ENCODE measurements at places on chromosomes 7 and 10.

DNA sequence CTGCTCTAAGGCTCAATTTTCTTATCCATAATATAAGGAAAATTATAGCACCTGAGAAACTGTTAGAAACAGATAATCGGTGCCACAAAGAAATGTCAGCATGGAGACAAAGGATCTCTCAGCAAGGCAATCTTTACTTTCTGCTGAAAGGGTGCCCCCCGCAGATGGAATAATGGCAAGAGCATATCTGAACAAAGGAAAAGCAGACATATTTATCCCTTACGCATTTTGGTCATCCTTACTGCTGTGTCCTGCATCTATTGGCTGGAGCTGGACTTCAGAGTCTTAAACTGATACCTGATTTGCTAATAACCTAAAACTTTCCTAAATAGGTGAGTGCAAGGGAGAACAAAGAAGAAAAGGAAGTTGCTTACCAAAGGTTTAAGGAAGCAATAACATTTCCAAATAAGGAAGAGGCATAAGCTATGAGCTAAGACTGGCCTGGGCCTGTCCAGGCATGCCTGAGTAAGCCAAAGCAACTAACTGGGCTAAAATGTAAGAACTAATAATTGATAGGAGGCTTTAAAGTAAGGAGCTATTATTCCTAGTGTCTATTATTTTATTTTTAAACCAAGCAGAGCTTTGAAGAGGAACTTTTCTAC is 39.6 kb upstream of the ELMO1 start:
- no peak for DNase-seq

DNA sequence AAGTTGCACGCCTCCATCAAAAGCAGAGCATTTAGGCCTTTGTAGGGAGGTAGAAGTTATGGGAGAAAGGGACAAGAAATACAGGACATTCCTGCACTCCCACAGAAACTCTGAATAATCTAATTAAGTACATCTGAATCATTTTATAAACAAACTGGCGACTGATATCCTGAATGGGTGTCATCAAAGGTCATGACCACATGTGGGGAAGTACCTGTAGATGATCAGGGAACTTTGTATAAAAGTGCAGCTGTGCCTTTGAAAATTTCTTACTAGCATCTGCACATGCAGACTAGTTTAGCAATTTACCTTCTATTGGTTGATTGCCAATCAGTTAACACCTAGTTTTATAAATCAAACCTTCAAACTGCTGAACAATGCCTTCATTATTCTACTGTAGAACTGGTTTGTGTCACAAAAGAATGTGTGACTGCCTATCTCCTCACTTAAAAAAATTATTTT is 17.1 kb downstream of the STEAP4 start:
- DNase-seq = no peak

GRCh38 chr10:71038091-71038633 is 149.8 kb upstream of the PCBD1 start:
- DNase-seq = no peak

DNA sequence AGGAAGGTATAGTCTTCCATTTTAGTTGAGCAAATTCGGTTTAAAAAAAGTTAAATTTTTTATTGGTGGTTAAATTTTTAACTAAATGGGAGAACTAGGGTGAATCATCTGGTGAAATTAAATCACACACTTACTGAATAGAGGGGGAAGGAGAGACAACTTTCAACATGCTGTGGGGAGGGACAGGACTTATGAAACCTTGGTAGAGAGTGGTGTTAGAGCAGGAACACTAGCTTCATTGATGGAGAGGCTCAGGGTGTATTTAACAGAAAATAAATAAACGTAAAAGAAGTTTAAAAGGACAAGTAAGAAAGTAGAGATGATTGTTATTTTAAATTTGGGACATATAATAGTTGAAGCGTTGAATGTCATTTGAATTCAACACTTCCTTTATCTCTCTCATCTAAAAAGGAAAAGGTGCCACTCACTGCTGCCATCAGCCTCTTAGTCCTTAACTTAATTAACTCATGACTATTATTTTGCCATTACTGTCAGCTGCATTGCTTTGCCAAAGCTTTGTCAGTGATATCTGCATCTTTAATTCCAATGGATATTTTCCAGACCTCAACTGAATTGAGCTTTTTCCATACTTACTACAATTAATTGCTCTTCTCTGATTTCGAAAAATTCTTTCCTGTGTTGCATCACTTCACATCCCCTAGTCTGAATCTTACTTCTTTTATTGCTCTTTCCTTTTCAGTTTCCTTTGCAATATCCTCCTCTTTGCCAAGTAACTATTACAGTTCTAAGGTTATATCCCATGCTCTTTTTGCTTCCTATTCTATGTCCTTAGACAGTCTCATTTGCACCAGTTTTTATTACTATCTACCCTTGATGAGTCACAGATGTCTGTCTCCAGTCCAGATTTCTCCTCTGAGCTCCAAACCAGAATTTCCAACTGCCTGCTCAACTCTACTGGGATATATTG is 71.7 kb downstream of the GNAT3 start:
- DNase-seq = no peak

DNA sequence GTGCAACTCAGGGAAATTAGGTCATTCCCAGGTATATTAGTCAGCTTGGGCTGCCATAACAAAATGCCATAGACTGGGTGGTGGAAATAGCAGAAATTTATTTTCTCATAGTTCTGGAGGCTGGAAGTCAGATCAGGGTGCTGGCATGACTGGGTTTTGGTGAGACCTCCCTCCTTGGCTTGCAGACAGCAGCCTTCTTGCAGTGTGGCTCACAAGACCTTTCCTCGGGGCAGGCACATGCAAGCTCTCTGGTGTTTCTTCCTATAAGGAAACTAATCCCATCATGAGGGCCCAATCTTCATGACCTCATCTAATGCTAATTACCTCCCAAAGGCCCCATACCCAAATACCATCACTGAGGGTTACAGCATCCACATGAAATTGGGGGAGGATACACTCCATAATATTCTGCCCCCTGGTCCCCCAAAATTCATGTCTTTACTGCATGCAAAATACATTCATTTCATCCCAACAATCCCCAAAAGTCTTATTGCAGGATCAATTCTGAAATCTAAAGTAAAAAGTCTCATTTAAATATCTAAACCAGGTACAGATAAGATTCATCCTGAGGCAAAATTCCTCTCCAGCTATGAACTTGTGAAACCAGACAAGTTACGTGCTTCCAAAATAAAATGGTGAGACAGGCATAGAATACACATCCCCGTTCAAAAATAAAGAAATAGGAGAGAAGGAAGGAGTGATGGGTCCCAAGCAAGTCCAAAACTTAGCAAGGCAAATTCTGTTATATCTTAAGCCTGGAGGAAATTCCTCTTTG is 17.4 kb upstream of the CBLL1 start:
- no peak for DNase-seq

DNA sequence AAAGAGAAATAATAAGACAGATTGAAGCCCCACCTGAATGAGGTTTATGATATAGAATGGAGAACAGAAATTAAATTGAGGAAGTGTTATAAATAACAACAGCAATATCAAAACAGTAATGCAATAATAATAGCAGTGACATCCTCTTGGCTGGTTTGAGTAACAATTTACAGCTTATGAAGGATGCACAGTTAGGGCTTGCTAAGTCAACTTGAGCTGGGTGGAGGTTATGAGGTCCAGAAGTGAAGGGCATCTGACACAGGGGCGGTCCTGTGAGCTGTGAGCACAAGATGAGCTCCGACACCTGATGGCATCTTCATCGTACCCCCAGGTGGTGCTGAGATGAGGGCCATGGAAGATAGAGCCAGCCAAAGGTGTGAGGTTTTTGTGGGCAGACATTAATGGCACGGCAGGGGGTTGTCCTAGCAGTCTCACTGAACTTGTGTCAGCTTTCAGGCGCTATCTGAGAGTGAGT is 30.5 kb downstream of the ARHGAP22 start:
- DNase-seq = no peak

- DNase-seq = no peak
Observed at GRCh38 chr7:150845421-150845861, 6.9 kb upstream of the AOC1 start.

DNA sequence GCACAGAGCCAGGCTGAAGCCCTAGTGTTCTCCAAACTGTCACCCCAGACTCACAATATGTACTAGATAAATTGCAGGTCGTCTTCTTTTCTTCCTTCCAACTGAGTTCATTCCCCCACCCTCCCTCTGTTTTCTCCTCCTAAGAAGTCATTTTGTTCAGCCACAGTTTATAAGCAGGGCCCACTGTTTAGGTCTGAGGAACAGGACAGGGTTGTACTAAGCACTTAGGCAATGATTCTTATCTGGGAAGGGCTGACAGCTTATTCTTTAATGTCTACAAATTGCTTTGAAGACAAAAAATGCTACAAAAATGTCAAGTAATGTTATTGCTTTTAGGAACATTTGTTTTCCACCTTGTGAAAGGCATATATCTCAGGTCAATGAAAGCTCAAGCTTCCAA is 59.1 kb downstream of the CDC123 start:
- no peak for DNase-seq

GRCh38 chr10:106819490-106819889 is 345.0 kb downstream of the SORCS1 start:
- no peak for DNase-seq

DNA sequence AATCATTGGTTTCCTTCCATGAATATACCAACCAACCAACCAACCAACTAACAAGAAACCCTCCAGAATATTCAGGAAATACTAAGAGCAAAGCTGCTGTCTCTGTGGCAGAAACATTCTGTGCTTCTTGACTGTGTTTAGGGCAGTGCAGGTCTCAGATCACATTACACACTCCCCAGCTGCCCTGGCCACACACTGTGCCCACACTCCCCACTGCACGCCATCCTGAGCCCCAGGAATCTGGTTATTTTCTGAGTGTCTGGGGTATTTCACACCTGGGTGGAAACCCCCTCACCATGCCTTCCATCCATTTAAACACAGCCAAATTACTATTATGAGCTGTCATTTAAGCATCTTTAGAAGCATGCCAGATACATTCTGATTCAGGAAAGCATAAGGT is 183.7 kb upstream of the ANK3 start:
- no peak for DNase-seq

GRCh38 chr10:59711871-59712494 is 2.3 kb upstream of the SLC16A9 start:
- no peak for DNase-seq

DNA sequence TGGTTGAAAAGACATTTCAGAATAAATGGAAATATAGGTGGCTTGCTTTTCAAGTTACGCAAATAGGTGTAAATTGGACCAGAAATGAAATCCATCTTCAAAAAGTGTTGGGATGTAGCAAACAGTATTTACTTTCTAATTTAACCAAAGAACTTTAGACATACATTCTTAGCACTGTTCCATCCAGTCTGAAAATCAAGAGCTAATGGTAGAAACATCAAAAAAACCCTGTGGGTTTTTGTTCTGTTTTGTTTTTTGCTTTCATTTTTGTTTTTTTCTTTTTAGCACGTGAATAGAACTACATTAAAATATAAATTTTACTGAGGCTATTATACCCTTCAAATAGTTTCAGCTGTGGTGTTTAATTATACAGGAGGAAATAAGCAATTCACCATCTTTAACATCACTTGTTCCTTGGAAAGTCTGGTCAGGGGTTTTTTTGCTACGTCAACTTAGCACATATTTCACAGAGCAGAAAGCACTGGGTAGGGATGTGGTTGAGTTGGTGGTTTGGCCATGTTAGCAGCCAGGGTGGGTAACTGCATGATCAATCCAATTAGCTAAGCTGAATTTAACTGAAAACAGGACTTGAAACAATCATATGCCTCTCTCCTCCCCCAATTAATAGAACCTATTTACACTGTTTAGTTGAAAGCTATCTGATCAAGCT is 275.4 kb upstream of the PFKP start:
- DNase-seq = no peak

- no peak for DNase-seq
Observed at GRCh38 chr7:40996233-40996677, 706.6 kb downstream of the INHBA start.

GRCh38 chr7:130667593-130668257 is 823 bp downstream of the COPG2 start:
- DNase-seq = no peak

- no peak for DNase-seq
Observed at GRCh38 chr7:22363756-22364422, 6.9 kb upstream of the RAPGEF5 start.

- DNase-seq = no peak
Observed at GRCh38 chr7:48512892-48513291, 341.6 kb downstream of the ABCA13 start.

GRCh38 chr10:30036811-30037210 is 22.6 kb downstream of the JCAD start:
- DNase-seq = no peak

GRCh38 chr7:2870471-2870931 is 26.4 kb upstream of the GNA12 start:
- DNase-seq = no peak

DNA sequence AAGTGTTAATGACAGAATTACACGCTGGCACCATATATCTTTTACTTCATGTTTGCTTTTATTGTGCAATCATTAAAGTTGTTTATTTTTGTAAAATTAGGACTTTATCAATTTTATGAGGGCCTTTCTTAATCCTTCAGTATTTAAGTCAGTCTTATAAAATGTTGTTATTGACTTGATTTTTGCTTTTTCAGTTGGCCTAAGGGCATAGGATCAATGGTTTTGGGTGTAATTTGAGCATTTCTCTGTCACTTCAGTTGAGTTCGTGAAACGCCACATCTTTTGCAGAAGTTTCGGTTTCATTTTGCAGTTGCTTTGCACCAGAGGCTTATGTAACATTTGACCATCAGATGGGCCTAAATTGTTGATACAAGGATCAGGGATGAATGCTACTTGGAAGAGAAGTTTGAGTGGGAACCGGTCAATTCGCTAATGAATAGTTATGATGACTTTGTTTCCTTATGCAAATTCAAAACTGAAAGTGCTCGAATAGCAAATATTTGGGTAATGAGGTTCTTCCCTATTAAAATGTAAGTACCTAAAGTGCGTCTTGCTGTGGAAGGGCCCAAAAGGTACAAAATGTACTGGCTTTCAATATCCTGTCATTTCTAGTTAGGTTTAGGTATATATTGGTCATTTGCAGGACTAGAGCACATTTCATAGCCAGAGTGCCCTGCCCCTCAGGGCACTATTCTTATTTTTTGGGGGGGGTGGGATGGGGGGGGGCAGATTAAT is 340.9 kb downstream of the LRMDA start:
- no peak for DNase-seq

DNA sequence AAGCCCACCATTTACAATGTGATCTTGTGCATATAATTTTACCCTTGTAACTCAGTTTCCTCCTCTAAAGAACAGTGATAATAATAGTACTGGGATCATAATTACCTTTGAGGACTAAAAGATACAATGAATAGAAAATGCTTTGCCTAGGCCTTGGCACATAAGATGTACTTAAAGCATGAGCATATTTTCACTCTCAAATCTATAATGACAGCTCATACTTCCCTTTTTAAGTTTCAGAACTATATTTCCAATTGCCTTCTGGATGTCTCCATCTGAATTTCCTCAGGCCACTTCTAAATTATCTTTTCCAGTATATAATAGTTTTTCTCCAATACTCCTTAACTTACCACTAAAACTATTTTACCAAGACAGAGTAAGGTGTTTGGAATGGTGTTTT is 13.3 kb upstream of the ITGB8 start:
- DNase-seq = no peak

DNA sequence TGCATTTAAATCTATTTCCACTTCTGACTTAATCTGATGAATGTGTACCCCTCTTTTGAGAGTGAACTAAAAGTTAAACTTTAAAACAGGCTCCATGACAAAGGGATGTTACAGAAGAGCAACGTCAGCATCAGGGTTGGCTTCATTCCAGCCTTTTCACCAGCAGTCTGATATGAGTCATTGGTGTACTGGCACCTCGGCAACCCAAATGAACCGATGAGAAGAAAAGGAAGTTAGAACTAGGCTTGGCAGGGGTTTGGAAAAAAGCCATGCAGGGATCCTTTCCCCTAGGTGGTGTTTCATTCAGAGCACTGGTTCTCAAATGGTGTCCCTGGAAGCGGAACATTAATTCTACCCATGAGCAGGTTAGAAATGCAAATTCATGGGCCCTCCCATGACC is 53.6 kb downstream of the SEC61G start:
- DNase-seq = no peak
